ENCODE measurements at places on chromosomes 5 and 9.

DNA sequence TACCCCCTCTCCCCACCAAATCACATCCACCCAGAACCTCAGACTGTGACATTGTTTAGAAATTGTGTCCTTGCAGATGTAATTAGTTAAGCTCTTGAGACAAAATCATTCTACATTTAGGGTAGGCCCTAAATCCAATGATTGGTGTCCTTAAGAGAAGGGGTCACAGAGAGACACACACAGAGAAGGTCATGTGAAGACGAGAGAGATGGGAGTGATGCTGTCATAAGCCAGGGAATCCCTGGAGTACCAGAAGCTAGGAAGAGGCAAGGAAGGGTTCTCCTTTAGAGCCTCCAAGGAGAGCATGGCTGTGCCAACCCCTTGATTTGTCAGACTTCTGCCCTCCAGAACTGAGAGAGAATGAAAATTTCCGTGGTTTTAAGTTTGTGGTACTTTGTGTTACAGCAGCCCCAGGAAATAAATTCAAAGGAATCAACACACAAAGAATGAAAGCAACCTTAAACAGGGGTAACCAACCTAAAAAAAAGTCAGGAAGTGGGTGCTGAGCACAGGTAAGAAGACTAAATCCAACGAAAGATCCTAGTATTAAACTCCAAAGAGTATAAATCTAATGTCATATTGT, 33.6 kb downstream of the TIMD4 start:
- no peak overlapping the region for H3K27ac ChIP-seq
- no peaks in the 10 kb centered on the region for H3K36me3 ChIP-seq
- H3K27me3 ChIP-seq: no peaks in the 10 kb centered on the region
- no peak for DNase-seq

DNA sequence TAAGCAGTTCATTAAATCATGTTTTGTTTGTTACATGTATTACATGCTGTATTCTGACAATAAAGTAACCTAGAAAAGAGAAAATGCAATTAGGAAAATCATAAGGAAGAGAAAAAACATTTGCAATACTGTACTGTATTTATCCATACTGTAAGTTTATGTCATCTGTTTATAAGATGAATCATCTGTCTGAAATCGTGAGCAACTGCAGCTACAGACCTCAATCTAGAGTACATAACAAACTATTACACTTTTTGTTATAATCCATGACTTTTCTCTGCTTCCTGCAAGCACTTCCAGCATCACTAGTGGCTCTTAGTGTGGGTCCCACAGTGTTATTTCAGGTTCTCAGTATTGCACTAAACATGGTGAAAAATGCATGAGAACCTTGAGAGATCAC, 144.4 kb upstream of the NR4A3 start:
- DNase-seq: no peak
- H3K27ac ChIP-seq: no peak overlapping the region
- no peak overlapping the region for H3K4me3 ChIP-seq
- H3K4me1 ChIP-seq: no peaks in the 10 kb centered on the region
- H3K36me3 ChIP-seq: peaks cover 3% of the 10 kb centered on the region

DNA sequence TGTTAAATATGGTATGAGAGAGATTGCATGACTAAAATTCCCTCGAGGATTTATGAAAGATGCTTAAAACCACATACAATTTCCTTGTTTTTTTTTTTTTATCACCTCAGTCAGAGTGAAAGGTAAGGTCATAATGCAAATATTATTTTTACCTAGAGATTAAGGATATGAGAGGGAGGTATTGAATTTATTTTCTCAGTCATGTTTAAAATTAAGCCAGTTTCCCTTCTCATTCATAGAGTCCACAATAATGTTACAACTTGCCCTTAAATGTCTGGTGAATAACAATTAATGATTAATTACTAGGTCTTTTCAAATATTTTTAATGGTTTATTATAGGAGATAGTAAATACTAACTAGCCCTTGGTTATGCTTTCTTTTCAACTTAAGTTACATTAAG, 144.9 kb upstream of the HAPLN1 start:
- H3K36me3 ChIP-seq: no peaks in the 10 kb centered on the region
- H3K27me3 ChIP-seq: no peaks in the 10 kb centered on the region
- H3K4me1 ChIP-seq: no peaks in the 10 kb centered on the region
- H3K27ac ChIP-seq: no peak overlapping the region
- no peak overlapping the region for H3K4me3 ChIP-seq
- DNase-seq: no peak

- peaks cover 33% of the 10 kb centered on the region for H3K27me3 ChIP-seq
- no peak overlapping the region for H3K27ac ChIP-seq
- H3K4me3 ChIP-seq: no peak overlapping the region
- no peaks in the 10 kb centered on the region for H3K4me1 ChIP-seq
Measured at GRCh38 chr9:109499631-109500410, 1.7 kb upstream of the PTPN3 start.

- peaks cover 2% of the 10 kb centered on the region for H3K36me3 ChIP-seq
- H3K27ac ChIP-seq: no peak overlapping the region
- no peaks in the 10 kb centered on the region for H3K27me3 ChIP-seq
Measured at GRCh38 chr9:116901260-116901659, 214.2 kb downstream of the TRIM32 start.

- H3K27ac ChIP-seq: no peak overlapping the region
- no peaks in the 10 kb centered on the region for H3K36me3 ChIP-seq
- no peaks in the 10 kb centered on the region for H3K4me1 ChIP-seq
- no peak for DNase-seq
- H3K4me3 ChIP-seq: no peak overlapping the region
Measured at GRCh38 chr5:161256957-161257356, 289.6 kb downstream of the GABRB2 start.

- DNase-seq: no peak
- H3K36me3 ChIP-seq: no peaks in the 10 kb centered on the region
- H3K27me3 ChIP-seq: no peaks in the 10 kb centered on the region
- H3K4me3 ChIP-seq: no peak overlapping the region
- H3K27ac ChIP-seq: no peak overlapping the region
Measured at GRCh38 chr5:5306696-5307095, 115.8 kb upstream of the ICE1 start.

GRCh38 chr9:88322906-88323566, 65.2 kb upstream of the SPIN1 start:
- H3K27me3 ChIP-seq: no peaks in the 10 kb centered on the region
- H3K4me1 ChIP-seq: peaks cover 25% of the 10 kb centered on the region

DNA sequence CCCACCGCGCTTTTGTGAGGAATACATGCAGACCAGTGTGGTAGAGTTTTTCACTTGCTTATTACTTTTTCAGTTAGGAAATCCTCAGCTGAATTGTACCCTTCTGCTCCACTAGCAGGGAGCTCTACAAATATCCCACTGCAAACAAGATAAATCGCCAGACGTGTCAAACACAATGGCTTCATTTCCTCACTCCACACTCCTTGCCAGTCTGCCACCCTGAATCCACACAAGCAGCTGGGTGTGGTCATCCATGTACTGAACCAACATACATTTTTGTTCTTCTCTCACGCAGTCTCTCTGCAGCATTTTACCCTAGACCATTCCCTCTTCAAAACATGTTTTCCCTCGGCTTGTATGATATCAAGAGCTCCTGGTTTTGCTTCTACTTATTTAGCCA, 3.7 kb upstream of the ROR2 start:
- no peak overlapping the region for H3K27ac ChIP-seq
- DNase-seq: no peak
- no peak overlapping the region for H3K4me3 ChIP-seq

- DNase-seq: no peak
- H3K27ac ChIP-seq: no peak overlapping the region
- H3K27me3 ChIP-seq: no peaks in the 10 kb centered on the region
- H3K36me3 ChIP-seq: no peaks in the 10 kb centered on the region
- no peak overlapping the region for H3K4me3 ChIP-seq
Measured at GRCh38 chr5:59864718-59865117, 28.8 kb downstream of the PDE4D start.

- H3K4me3 ChIP-seq: no peak overlapping the region
- no peak overlapping the region for H3K27ac ChIP-seq
- H3K27me3 ChIP-seq: no peaks in the 10 kb centered on the region
- DNase-seq: no peak
- H3K36me3 ChIP-seq: peaks cover 4% of the 10 kb centered on the region
Measured at GRCh38 chr5:78903353-78903752, 81.8 kb downstream of the ARSB start.

GRCh38 chr5:137095597-137095996, 403.5 kb downstream of the SPOCK1 start:
- H3K4me1 ChIP-seq: no peaks in the 10 kb centered on the region
- no peaks in the 10 kb centered on the region for H3K27me3 ChIP-seq
- H3K4me3 ChIP-seq: no peak overlapping the region
- H3K36me3 ChIP-seq: no peaks in the 10 kb centered on the region
- H3K27ac ChIP-seq: no peak overlapping the region

DNA sequence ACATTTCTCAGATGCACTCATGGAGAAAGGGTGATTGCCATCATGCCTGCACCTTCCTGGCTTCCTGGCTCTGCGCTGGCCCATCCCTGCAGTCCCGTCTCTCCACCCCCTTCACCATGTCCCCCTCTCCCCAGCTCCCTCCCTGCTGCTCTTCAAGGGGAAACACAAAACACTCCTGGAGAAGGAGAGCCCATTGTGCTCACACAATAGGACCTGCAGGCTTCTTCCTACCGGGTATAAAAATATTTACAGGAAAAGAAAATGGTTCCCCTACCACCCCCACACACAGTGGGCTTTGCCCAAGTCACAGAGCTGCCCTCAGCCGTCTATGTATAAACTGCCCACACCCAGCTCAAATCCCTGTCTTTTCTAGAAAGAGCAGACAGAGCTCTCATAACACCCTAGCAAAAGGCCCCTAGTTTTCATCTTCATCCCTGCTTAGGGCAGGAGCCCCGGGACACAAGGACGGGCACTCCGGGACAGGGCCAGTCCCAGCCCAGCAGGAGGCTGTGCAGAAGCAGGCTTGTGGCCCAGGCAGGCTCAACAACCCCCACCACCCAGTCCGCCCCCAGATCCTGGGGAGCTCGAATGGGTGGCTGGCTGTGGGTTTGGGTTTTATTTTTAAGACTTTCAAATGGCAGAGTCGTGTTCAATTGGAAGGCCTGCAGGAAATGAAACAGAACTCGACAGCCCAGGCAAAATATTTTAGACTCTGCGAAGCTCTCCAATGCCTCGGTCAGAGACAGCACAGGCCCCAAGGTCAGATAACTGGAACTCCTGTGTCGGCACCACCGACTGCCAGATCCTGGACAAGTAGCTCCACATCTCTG, 77.3 kb downstream of the LRSAM1 start:
- no peak overlapping the region for H3K27ac ChIP-seq
- H3K27me3 ChIP-seq: no peaks in the 10 kb centered on the region
- no peak overlapping the region for H3K4me3 ChIP-seq
- no peak for DNase-seq

- H3K27ac ChIP-seq: no peak overlapping the region
- H3K27me3 ChIP-seq: no peaks in the 10 kb centered on the region
- no peaks in the 10 kb centered on the region for H3K4me1 ChIP-seq
- H3K36me3 ChIP-seq: no peaks in the 10 kb centered on the region
- no peak overlapping the region for H3K4me3 ChIP-seq
Measured at GRCh38 chr5:82334856-82335255, 56.7 kb upstream of the RPS23 start.

- H3K36me3 ChIP-seq: no peaks in the 10 kb centered on the region
- H3K4me3 ChIP-seq: no peak overlapping the region
- H3K27ac ChIP-seq: no peak overlapping the region
Measured at GRCh38 chr5:159641371-159642039, 274.8 kb upstream of the ADRA1B start.

DNA sequence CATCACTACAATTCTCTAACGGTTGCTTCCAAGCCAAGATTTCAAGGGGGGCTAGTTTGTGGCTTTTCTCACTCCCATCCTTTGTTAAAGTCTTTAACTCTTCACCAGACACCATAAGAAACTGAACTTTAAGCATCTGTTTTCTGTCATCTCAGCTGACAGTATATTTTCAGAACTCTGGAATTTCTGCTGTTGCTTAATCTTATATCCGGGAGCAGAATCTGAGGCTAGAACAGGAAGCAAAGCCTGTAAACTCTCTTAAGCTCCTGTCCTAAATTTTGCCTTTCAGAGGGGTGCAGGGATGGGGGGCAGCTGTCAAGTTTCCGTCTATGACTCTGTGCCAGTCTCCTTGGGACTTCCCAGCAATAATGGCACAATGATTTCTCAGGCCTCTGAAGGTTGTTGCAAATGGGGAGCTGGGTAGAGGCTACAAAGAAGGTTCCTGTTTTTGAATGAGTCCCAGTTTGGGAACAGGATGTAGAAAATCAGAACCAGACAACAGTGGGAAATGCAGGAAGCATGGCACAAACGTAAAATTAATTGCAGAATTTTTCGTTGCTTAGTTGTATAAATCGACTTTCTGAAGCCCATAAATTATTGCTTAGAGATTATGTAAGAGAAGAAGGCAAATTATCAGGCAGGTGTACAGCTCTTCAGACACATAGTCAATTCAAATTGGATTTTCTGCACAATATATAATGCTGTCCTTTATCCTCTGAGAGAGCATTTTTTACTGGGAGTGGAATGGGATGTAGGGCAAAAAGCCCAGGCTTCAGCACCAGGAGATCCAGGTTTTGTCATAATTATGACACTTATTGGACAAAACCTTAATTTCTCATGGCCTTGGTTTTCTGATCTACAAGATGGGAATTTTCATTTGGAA, 430.9 kb downstream of the DMAC1 start:
- DNase-seq: no peak
- no peaks in the 10 kb centered on the region for H3K4me1 ChIP-seq
- H3K36me3 ChIP-seq: no peaks in the 10 kb centered on the region
- no peak overlapping the region for H3K4me3 ChIP-seq

- H3K4me1 ChIP-seq: no peaks in the 10 kb centered on the region
- no peak overlapping the region for H3K27ac ChIP-seq
- no peaks in the 10 kb centered on the region for H3K36me3 ChIP-seq
- no peak overlapping the region for H3K4me3 ChIP-seq
Measured at GRCh38 chr9:84318981-84319380, 21.6 kb downstream of the SLC28A3 start.

DNA sequence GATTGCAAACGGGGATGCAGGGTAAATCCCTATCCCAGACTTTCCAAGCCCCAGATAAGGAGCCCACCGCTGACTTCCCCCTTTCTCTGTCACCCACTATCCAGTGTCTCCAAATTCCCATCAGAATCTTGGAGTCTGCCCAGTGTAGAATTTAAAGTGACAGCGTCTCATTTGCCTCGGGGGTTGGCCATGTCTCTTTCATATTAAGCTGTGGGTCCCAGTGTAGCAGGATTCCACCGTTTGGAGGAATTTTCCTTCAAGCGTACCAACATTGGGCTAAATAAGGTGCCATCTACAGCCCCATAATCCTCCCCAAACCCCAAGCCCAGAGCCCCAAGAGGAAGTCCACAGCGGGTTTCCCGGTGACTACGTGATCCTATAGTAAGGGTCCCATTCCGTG, 1.1 kb downstream of the BRINP1 start:
- H3K4me1 ChIP-seq: no peaks in the 10 kb centered on the region
- peaks cover 27% of the 10 kb centered on the region for H3K27me3 ChIP-seq
- no peak overlapping the region for H3K4me3 ChIP-seq
- no peak for DNase-seq
- no peak overlapping the region for H3K27ac ChIP-seq

DNA sequence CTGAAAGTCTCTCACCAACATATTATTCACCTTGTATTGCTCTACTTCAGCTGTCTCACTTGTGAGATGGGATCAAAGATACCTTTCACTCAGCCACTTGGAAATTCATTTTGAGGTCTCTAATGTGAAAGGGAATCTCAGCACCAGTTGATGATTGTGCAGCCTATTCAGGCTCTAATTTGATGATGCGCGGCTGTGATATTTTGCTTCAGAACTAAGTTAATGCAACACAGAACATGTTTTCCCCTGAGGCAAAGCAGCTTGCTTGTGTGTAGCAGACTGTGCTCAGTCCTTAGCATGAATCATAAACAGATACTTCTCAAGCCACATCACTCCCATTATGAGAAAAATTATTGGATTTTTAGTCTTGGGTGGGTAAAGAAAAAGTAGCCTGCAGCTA, 378.8 kb downstream of the OSTF1 start:
- DNase-seq: no peak
- no peak overlapping the region for H3K27ac ChIP-seq
- no peaks in the 10 kb centered on the region for H3K4me1 ChIP-seq
- no peak overlapping the region for H3K4me3 ChIP-seq
- H3K36me3 ChIP-seq: no peaks in the 10 kb centered on the region

Data from effector memory CD8-positive, alpha-beta T cell (primary cell).